ENCODE measurements at places on chromosomes 3 and 15.

GRCh38 chr15:85495544-85495943 is 115.1 kb downstream of the AKAP13 start:
- DNase-seq, result no peak

GRCh38 chr3:28226020-28226419 is 15.4 kb upstream of the CMC1 start:
- DNase-seq, result no peak

DNA sequence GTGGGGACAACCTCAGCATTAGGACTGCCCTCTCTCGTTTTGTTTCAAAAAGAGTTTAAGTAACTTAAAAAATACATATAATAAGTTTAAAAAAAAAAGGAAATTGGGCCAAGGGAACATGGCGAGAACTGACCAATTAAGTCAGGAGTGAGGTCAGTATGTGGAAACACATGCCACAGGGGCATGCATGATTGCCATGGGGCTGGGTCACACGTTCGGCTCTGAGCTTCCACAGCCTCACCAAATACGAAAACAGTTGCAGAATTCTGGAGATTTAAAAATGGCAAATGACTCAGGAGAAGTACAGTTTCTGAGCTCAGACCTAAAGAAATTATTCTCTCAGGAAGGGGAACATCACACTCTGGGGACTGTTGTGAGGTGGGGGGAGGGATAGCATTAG is 24.1 kb downstream of the PDE8A start:
- DNase-seq, result no peak

DNA sequence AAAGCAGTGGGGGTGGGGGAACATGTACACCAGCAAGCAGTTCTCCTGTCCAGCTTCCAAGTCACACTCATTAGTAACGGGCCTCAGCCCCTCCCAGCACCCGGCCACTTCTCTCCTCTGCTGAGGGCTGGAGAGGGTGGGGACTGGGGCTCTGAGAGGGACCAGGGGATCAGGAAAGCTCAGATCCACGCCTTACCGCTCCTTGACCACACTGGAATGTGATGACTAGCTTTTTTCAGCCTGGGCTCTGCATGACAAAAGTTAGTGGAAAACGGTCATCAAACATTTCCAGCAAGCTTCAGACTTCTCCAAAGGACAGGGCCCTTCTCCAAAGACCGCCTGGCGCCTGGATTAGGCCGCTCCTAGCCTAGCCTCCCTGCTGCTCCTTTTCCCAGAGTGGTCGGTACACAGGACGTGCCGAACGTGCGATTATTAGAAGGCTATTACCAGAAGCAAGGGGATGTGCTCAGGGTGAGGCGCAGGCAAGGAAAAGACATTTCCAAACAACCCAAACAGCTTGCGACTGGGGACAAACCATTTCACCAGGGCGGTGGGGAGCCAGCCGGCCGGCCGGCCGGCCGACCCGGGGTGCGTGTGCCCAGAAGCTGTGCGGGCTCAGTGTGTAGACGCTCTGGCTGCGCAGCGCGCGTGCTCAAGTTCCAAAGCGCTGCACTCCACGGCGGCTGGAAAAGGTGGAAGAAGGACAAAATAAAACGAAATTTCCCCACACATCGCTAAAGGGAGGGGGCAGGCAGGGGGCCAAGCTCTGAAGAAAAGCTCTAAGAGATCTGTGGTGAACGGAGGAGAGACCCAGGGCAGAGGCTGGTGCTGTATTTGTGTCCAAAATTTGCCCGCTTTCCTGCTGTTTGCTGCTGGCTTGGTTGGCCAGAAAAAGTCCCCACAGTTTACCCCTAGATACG is 51.0 kb upstream of the SSR3 start:
- DNase-seq, result no peak

DNA sequence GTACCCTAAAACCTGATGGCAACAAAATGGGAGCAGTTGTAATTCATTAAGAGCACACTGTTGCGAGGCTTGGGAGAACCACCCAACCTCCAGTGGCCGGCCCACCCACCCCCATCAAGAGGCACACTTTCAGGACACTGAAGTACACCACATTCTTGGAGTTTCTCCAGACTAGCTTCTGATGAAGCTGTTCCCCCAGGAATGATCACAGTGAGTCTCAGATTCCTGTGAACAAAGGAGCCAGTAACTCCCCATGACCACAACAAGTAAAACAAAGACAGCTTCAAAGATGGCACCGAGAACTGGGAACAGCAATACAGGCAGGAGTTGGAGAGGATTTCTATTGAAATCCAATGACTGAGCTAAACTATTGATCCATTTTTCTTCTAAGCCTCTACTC is 126.0 kb downstream of the ST8SIA2 start:
- no peak for DNase-seq

GRCh38 chr15:55685286-55685685 is 57.7 kb downstream of the PRTG start:
- no peak for DNase-seq

DNA sequence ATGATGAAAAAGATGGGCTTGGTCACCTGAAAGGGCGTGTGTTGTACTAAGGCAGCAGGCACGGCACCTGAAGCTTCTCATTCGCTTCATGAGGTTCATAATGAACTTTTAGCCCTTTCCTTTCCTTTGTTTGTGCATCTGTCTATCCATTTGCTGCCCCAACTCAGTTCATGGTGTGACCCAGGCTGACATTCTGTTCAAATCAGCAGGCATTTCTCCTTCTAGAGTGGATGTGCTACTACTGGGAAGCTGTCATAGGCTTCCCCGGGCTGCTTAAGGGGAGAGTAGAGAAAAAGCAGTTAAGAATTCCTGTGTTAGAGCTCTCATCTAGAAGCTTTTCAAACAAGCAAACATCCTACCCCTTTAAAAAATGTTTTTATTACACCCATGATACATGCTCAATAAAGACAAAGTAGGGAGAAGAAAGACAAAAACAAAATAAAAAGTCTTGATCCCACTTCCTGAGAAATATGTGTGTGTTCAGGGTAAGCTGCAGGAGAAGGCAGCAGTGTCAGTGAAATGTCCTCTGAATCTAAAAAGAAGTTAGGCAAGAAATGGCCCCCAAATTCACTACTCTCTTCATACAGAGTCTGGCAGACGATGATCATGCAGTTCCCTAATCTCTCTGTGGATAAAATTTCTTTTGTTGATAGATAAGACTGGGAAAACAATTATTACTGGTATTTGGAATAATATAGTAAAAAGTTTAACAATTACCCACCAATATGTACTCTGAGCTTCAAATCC is 136.9 kb upstream of the PFN2 start:
- no peak for DNase-seq

GRCh38 chr3:46705751-46706552 is 4.8 kb downstream of the TMIE start:
- DNase-seq, result no peak

GRCh38 chr3:117602058-117602644 is 892.6 kb downstream of the TUSC7 start:
- no peak for DNase-seq

- DNase-seq, result no peak
Observed at GRCh38 chr15:67783303-67783702, 42.0 kb upstream of the SKOR1 start.

DNA sequence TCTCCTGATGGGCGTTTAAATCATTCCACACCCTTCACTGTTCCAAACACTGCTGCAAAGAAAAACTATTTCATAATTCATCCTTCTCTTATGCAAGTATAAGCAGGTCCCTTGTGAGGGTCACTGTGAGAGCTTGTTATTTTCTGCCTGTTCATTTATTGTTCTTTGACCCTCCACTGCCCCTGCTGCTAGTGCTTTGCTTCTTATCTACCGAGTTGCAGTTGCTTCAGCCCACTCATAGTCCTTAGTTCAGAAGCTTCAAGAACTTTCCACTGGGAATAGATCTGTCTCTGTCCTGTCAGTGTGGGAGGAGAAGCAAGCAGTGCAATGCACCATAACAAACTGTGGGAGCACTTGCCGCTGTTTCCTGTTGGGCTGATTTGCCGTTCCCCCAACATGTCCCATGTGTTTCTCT is 39.8 kb downstream of the RIOX2 start:
- DNase-seq, result no peak

DNA sequence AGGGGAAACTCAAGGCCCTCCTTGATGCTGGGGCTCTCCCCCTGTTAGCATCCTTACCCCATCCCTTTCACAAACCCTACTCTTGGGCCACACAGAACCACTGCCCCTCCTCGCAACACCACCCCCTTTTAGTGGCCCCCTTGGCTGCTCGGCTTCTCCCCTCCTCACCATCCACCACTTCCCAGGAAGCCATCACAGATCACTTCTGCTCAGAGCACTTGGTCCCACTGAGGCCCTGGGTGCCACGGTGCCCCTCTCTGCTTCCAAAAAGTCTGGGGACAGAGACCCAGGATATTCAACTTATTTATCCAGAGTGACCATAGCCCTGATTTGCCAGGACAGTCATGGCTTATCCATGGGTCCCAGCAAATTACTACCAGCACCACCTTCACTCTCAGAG is 2.4 kb downstream of the RHCG start:
- no peak for DNase-seq

GRCh38 chr3:141875893-141876380 is 506 bp upstream of the ATP1B3 start:
- DNase-seq, result no peak

GRCh38 chr3:146300768-146301167 is 49.9 kb upstream of the PLSCR4 start:
- DNase-seq, result no peak

DNA sequence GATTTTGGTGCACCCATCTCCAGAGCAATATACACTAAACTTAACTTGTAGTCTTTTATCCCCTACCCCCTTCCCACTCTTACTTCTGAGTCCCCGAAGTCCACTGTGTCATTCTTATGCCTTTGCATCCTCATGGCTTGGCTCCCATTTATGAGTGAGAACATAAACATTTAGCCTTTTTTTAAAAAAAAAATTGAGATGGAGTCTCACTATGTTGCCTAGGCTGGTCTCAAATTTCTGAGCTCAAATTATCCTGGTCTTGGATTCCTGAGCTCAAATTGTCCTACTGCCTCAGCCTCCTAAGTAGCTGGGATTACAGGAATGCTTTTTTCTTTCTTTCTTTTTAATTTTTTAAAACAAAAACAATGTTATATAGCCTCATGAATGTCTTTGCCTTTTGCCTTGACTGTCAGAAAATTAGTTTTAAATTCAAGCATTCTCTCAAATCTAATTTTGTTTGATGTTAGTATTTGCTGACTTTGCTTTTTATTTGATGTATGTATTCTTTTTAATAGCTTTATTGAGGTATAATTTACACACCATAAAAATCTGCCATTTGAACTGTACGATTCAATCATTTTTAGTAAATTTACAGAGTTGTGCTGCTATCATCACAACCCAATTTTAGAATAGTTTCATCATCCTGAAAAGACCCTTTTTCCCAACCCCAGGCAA is 46.9 kb downstream of the NFKBIZ start:
- no peak for DNase-seq

GRCh38 chr3:94069194-94069813 is 6.4 kb downstream of the NSUN3 start:
- DNase-seq, result no peak

GRCh38 chr3:39276746-39277145 is 3.1 kb downstream of the CX3CR1 start:
- no peak for DNase-seq

DNA sequence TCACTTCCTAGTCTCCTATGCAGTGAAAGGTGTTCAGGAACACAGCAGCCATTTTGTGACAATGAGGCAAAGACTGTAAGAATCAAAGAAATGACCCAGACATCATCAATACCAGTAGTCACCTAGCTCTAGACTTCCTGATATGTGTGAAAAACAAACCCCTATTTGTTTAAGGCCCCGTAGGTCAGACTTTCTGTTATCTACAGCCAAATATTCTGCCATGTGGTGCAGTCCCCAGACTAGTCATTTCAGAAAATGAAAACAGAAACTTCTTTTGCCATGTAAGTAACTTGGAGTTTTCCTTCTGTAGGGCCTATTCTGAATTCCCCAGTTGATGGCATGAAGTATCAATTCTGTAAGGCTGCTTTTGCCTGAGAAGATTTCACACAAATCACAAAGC is 181.7 kb upstream of the SNTN start:
- DNase-seq, result no peak

- no peak for DNase-seq
Observed at GRCh38 chr3:71258116-71258515, 325.4 kb downstream of the FOXP1 start.

DNA sequence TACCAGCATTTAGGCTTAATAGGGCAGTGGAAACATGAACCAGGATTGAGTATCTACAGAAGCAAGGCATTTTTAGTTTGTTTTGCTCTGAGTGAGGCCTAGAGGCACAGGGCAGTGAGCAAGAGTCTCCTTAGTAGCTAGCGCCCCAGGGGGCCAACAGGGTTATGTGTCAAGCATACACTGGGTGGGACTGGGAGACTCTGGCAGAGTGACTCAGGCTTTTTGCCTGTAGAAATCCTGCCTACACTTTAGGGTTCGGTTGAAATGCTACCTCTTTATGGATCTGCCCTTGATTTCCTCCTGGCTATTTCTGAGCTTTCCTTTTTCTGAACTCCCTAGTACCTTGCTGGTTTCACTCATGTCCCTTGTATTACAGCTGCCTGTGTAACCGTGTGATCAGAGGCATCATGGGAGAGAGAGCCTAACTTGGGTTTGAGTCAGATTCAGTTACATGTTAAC is 72.2 kb downstream of the TOP2B start:
- DNase-seq, result no peak

GRCh38 chr15:52247461-52247860 is 48.1 kb downstream of the MYO5C start:
- DNase-seq, result no peak

GRCh38 chr15:42037656-42038055 is 16.8 kb upstream of the PLA2G4E start:
- DNase-seq, result no peak

GRCh38 chr15:38549222-38549621 is 15.4 kb downstream of the RASGRP1 start:
- DNase-seq, result no peak

DNA sequence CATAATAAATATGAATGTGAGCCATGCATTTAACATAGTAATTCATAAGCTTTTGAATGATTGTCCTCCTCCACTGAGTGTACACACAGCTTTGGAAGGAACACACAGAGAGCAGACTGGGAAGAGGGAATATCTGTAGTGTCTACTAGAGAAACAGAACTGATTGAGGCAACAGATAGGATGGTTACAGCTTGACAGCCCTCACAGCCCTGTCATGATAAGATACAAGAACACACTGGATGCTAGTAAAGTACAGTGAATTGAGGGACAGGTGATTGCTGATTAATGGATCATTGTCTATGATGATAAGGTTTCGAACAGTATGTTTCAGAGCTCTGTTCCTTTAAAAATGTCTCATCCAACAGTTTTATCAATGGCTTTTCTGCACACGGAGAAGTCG is 383.4 kb upstream of the GBE1 start:
- DNase-seq, result no peak

GRCh38 chr15:64490598-64491259 is 30.4 kb downstream of the ZNF609 start:
- DNase-seq, result no peak

GRCh38 chr15:74540161-74540760 is 759 bp upstream of the ARID3B start:
- no peak for DNase-seq

- DNase-seq, result no peak
Observed at GRCh38 chr15:51349156-51349844, 7.8 kb downstream of the GLDN start.
